Activated T-cell treated with anti-CD3 and anti-CD28 coated beads, Interleukin-2, amount 50 U/mL, for 72 hours (primary cell): ENCODE measurements at places on chromosomes 7 and 10. TPM values are rescaled to one million over a fixed set of nuclear protein-coding genes. Genes with fewer than 3 reads are reported as not detected.

DNA sequence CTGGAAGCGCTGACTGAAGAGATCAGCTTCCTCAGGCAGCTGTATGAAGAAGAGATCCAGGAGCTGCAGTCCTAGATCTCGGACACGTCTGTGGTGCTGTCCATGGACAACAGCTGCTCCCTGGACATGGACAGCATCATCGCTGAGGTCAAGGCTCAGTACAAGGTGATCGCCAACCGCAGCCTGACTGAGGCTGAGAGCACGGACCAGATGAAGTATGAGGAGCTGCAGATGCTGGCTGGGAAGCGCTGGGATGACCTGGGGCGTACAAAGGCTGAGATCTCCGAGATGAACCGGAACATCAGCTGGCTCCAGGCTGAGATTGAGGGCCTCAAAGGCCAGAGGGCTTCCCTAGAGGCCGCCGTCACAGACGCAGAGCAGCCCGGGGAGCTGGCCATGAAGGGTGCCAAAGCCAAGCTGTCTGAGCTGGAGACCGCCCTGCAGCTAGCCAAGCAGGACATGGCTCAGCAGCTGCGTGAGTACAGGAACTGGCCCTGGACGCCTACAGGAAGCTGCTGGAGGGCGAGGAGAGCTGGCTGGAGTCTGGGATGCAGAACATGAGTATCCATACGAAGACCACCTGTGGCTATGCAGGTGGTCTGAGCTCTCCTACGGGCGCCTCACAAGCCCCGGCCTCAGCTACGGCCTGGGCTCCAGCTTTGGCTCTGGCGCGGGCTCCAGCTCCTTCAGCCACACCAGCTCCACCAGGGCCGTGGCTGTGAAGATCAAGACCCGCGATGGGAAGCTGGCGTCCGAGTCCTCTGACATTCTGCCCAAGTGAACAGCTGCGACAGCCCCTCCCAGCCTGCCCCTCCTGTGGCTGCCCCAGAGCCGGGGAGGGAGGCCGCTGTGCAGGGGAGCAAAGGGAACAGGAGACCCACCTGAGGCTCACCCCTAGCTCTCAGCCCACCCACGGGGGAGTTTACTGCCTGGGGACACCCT, 24.9 kb upstream of the AMPH start:
- DNase-seq: no peak

DNA sequence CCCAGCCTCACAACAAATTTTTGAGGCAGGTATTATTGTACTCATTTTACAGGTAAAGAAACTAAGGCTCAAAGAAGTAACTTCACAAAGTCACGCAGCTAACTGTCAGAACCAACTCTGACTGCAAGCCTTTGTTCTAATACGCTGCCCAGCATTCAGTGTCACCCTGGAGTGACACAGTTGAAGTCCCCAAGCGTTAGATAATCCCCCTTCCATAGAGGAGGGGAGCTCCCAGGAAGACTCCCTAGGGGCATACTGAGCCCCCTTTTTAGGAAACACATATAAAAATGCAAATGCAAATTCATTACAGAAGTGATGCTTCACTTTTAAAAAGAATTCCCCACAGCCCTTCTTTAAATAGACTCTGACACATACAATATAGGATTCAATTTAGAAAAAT, 101.0 kb upstream of the MACROH2A2 start:
- no peak for DNase-seq

GRCh38 chr10:69403066-69403465, 13.7 kb downstream of the TACR2 start:
- DNase-seq: no peak

GRCh38 chr7:104973909-104974415, 40.0 kb upstream of the KMT2E start:
- no peak for DNase-seq

- no peak for DNase-seq
Observed at GRCh38 chr10:128091636-128092210, 34.5 kb downstream of the MKI67 start.

DNA sequence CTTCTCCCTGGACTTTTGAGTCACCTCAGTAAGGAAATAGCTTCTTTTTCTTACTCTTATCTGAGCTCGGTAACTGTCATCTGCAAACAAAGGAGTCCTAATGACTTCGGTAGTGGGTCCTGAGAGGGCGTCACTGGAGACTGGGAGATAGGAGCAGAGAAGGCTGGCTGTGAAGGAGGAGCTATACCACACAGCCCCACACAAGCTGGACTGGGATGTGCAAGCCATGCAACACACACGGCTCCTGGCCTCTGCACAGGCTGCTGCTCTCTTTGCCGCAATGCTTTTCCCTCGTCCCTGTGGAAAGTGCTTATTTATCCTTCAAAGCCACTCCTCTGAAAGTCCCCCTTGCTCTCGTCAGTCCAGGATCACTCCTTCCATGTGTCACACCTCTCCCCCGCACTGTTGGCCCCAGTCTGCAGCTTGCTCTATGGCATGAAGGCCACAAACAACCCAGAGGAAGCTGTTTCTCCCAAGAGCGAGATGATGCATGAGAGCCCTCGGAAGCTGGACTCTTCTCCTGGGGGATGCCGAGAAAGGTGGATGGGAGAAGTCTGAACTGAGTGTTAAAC, 14.9 kb downstream of the TMEM273 start:
- no peak for DNase-seq

DNA sequence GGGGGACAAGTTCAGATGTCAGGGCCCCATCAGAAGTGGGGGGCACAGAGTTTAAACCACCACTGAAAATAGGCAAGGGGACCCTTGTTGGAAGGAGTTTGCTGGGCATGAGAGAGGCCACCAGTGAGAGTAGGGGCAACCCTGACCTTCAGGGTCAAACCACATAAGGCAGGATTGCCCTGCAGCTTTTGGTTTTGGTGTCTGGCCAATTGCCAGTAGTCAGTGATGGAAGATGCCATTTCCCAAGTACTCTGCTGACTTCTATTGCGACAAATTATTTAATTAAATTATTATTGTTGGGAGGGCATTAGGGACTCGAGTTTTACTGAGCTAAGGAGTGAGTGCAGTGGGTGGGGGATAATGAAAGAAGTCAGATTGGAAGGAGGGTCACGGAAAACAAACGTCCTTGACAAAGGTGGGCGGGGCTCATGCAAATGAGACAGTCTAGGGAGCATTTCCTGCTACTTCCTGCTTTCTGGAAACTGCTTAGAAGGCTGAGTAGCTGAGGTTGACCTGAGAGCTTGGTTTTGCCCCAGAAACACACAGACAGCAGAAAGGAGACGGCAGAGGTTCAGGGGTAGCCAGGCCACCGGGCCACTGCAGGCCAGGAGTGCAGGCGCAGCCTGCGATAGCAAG, 74.2 kb upstream of the ANLN start:
- DNase-seq: no peak

DNA sequence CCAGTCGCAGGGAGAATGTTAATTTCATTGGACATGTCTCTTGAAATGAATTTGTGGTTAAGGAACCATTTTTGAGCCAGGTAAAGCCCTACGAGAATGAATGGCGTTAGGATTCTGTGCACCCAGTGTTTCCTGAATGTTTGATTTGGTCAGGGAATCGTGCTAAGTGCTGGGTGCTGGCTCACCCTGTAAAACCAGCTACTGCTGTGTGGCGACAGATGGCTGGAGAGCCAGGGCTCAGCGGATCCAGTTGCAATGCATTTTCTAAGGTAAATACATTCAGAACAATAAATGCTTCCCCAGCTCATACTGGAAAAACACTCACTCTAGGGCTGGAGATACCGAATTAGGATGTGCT, 355.5 kb downstream of the GLRX3 start:
- no peak for DNase-seq

- no peak for DNase-seq
Observed at GRCh38 chr7:4144811-4145510, 537.1 kb upstream of the FOXK1 start.

DNA sequence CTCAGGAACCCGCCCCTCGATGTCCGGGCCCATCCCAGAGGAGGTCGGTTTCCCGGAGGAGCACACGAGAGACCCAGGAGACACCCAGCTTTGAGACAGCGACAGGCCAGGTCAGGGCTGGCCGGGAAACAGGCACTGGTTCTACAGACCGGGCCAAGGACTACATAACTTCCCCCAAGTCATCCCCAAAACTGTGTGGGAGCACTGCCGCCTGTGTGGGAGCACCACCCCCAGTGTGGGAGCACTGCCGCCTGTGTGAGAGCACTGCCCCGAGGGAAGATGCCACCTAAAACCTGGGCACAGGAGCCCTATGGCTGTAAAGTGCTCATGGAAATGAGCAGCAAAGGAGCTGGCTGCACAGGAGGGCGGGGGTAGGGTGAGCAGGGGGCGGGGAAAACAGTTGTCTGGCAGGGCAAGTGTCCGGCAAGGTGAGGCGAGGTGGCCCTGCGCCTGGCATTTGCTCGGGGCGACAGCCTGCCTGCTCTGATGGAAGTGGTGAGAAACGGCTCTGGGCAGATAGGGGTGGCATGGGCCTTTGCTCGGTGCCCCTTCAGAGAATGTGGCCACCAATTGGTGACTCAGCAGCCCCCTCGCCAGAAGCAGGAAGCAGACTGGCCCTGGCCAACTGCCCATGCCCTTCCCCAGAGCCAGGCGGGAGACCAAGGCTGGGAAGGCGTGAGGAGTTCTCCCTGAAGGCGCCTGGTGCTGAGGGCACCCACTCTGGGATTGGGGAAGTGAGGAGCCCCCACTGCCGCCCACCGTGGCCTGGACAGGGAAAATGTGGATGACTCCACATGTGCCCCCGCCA, 26.2 kb downstream of the PAPOLB start:
- DNase-seq: no peak

GRCh38 chr7:91491868-91492267, 227.6 kb downstream of the FZD1 start:
- DNase-seq: no peak

GRCh38 chr10:14508725-14509124, 178.0 kb upstream of the FRMD4A start:
- no peak for DNase-seq

- DNase-seq: peak; percentile 2
Observed at GRCh38 chr10:91088300-91089140, 131.9 kb upstream of the PCGF5 start.

DNA sequence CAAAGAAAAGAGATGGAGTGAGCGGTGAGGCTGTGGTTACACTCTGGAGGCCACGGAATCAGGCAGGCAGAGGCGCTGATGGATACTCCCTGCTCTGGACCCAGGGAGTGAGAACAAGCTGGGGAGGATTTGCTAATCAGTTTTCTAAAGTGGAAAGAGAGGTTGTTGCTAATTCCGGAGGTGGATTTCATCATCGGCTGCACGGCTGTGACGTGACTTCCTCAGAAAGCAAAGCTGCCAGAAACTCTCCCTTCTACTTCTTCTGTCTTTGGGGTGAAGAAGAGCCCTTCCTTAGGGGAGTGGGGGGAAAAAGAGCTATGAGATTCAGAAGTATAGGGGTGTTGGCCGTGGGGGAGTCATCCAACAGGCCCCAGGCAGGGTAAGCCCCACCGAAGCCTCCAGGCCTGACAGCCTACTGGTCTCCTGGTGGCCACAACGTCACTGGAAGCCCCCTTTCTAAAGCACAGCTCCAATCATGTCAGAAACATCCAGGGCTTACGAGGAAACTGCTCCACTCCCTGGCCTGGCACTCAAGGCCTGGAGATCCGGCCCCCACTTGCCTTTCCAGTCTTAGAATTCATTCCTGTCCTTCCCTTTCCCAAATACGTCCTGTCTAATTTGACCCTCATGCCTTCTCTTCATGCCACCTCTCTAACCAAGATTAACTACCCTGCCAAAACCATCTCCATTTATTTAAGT, 114.5 kb downstream of the HIP1 start:
- peak; percentile 8 for DNase-seq

- DNase-seq: peak; percentile 10
Observed at GRCh38 chr7:7672545-7673239, 32.1 kb downstream of the UMAD1 start.

GRCh38 chr10:21065621-21066248, 168.6 kb upstream of the NEBL start:
- DNase-seq: no peak

DNA sequence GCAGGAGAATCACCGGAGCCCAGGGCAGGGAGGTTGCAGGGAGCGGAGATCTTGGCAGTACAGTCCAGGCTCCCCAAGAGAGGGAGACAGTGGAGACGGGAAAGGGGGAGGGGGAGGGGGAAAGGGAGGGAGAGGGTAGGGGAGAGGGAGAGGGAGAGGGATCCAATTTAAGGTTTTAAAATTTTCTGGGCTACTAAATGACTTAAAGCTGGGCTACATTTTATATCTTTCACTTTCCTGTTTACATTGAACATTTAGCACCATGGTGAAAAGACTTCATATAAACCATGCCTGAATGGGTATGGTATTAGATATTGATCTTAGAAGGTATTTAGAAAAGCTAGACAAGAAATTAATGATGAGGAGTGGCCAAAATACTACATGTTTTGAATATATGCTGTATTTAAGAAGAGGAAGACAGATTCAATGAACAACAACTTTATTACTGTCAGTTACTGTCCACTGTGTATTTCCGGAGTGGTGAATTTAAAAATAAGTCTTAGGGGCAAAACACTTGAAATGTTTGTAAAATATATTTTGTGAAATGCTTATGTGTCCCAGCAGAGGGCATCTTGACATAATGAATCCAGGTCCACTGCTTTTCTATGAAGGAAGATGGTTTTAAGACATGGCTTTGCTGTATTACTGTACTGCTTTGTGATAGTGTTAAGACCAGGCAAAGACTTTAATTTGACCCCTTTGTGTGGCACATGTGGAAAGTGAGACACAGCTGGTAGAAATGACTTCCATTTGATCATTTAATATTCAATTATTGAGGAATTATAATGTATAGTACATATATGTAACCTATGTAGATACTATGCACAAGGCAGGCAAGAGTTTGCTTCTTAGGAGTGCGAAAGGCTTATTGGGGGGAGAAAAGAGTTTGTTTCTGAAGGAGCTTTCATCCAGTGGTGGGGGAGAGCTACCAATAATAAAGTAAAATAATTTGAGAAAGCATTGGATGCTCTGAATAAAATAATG, 52.8 kb downstream of the NRF1 start:
- no peak for DNase-seq

The TMEM106B gene
- 30.5 TPM for total RNA-seq

The ARHGAP19 gene
- total RNA-seq: 62.2 TPM

The HOXA7 gene
- not detected for total RNA-seq

The ARHGEF35 gene
- total RNA-seq: 7.4 TPM

The FAM24B gene
- total RNA-seq: 38.1 TPM

The LBX1 gene
- not detected for total RNA-seq

The GALNT17 gene
- total RNA-seq: not detected

The MXI1 gene
- 36.8 TPM for total RNA-seq

The LDB3 gene
- total RNA-seq: 0.14 TPM

The GRB10 gene
- 18.4 TPM for total RNA-seq
